ENCODE measurements at places on chromosomes 5 and 9.
A peak's percentile ranks its signal among the peaks of the same experiment; 100 is the strongest.

- DNase-seq, result no peak
Measured at GRCh38 chr5:142946547-142947426, 176.6 kb downstream of the ARHGAP26 start.

GRCh38 chr9:127455324-127455992 lies 4.1 kb downstream of the LRSAM1 start:
- no peak for DNase-seq

DNA sequence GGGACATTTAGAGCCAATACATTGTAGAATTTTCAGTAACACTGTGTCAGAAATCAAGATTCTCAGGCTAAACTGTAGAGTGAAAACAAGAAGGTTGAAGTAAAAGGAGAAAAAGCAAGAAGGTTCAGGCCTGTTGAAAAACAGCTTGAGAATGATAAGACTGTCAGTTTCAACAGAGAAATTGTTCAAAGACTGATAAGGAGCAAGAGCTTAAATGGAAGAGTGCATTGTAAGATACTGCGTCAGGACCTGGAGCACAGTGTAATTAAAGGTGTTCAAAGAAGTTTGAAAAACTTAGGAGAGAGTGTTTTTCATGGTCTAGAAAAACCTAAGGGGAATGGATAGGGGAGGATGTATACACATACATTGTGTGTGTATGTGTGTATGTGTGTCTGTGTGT lies 408.3 kb downstream of the KDM4C start:
- no peak for DNase-seq

GRCh38 chr5:39076757-39077728 lies 2.8 kb upstream of the RICTOR start:
- peak; percentile 83 for DNase-seq

GRCh38 chr5:8993031-8993430 lies 552.8 kb downstream of the SEMA5A start:
- DNase-seq, result peak; percentile 44

DNA sequence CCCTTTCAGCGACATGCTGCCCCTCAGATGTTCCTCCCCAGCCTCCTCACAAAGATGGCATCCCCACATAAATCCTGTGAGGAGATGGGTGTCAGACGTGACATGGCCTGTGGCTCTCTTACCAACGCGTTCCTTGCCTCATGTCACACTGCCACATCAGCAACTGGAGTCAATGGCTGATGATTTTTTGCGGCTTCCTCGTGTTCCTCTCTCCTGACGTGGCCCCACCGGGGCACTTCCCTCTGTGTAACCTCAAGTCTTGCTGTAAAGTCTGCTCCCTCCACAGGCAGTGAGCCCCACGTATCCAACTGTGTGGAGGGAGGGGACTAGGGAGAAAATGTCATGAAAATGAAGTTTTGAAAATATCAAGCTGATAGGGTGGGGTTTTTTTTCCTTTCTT lies 53.2 kb upstream of the SHISAL2B start:
- peak; percentile 24 for DNase-seq

GRCh38 chr5:116892993-116893392 lies 318.4 kb upstream of the SEMA6A start:
- DNase-seq, result no peak

DNA sequence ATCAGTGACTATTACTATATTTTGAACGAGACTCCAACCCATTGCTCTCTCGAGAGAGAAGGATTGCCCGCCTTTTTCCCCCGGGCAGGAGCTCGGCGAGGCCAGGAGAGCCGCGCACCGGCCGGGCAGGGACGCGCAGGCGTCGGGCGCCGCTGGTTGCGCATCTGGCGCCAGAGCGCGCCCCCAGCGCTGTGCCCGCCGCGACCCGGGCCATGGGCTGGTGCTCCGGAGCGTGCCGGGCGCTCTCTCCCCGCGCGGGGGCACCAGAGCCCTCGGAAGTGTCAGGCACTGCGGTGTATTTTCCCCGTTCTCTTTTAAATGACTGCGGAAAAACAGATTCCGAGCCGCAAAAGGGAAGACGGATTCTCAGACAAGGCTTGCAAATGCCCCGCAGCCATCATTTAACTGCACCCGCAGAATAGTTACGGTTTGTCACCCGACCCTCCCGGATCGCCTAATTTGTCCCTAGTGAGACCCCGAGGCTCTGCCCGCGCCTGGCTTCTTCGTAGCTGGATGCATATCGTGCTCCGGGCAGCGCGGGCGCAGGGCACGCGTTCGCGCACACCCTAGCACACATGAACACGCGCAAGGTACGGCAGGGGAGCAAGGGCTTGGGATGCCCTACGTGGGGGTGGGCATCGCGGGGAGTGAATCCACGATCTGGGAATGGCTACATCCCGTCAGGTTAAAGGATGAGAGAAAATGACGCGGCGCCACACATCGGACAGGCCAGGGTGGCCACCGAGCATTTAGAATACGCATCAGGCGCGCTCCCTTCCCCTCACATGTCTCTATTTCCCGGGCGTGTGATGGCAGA lies 1.1 kb upstream of the NTRK2 start:
- DNase-seq, result no peak

DNA sequence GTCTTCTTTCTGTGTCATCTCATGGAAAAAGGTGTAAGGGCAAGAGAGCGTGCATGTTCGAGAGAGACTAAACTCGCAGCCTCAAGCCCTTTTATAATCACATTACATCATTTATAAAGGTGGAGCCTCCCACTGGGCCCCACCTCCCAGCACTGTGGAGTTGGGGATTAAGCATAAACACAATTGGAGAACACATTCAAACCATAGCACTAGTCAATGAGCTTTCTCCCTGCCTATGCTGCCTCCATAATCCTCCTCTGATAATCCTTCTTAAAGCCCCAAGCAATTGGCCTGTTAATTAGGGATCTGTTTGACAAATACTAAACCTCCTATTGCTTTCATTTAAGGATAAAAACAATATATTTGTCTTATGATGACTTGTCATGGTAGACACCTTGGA lies 99.6 kb downstream of the NMUR2 start:
- no peak for DNase-seq

DNA sequence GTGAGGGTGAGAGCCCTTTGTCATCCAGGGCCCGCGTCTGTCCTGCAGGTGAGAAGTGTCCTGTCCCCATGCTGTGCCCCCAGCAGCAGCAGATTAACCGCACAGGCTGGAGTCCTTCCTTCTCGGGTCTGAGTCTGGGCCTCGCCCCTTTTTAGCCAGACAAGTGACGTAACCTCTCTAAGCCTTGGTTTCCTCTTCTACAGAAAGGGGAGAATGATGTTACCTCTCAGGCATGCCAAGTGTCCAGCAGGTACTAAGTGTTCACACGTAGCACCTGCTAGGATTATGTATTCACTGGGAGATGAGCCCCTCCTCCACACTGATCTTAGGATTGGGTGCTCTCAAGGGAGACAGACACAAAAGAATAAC lies 6.9 kb downstream of the NEURL1B start:
- no peak for DNase-seq

GRCh38 chr5:171581781-171582180 lies 162.3 kb downstream of the FGF18 start:
- DNase-seq, result no peak

GRCh38 chr9:77710316-77710715 lies 62.2 kb upstream of the GNA14 start:
- DNase-seq, result no peak

GRCh38 chr5:172671091-172671490 lies 30.0 kb downstream of the NEURL1B start:
- DNase-seq, result no peak

DNA sequence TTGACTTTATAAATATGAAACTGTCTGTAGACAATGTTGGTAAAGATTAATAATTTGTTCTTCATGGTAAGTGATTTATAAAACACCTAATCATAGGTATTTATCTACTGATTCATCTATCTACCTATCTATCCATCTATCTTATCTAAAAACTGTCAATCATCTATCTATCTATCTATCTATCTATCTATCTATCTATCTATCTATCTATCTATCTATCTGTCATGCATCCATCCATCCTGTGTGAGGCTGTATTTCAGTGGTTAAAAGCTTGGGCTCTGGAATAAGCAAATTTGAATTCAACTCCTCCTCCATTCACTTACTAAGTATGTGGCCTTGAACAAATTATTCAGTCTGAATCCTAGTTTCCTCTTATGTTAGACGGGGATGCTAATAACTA lies 161.9 kb upstream of the GNA14 start:
- no peak for DNase-seq

DNA sequence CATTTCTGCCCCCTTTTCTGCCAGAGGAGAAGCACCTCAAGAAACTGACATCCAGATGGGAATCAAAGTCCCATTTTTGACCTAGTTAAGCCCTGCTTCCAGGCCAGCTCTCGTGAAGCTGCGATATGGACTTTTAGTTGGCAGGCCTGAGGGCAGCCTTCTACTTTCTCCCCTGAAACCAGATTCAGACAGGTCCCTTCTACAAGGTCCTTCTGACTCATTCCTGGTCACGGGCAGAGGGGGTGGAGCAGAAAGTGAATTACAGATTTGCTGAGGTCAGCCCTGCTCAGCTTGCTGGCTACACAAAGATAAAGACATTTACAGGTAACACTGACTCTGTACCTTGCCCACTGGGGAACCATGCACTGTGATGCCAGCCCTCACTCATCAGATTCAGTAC lies 52.8 kb upstream of the TUT7 start:
- peak; percentile 73 for DNase-seq

All from HT1080 (cell line).